ENCODE measurements at places on chromosomes 3 and 15. TPM values are rescaled to one million over a fixed set of nuclear protein-coding genes. Genes with fewer than 3 reads are reported as not detected.
A peak's percentile ranks its signal among the peaks of the same experiment; 100 is the strongest.

GRCh38 chr3:128409624-128410581 lies 56.8 kb downstream of the DNAJB8 start:
- DNase-seq, result no peak

DNA sequence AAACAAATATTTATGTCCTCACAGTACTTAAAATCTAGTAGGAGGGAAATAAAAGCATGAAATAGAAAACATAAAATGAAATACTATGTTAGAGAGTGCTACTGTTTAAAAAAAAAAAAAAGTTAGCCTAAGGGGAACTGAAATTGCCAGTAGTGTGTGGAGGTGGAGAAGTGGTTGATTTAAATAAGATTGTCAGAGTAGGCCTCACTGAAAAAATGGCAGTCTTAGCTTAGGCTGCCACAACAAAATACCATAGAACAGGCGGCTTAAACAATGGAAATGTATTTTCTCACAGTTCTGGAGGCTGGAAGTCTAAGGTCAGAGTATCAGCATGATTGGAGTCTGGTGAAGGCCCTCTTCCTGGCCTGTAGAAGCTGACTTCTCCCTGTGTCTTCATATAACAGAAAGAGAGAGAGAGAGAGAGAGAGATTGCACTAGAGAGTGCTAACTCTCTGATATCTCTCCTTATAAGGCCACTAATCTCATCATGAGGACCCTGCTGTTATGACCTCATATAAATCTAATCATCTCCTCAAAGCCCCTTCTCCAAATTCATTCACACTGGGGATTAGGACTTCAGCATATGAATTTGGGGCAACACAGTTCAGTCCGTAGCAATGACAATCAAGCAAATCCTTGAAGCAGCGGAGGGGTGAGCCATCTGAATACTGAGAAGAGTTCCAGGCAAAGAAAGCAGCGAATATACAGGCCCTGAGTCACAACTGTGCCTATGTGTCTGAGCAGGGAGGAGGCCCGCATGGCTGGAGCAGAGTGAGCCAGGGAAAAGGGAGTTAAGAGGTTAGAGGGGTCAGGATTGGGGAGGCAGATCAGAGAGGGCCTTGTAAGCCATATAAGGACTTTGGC lies 23.6 kb upstream of the LRRC34 start:
- no peak for DNase-seq

DNA sequence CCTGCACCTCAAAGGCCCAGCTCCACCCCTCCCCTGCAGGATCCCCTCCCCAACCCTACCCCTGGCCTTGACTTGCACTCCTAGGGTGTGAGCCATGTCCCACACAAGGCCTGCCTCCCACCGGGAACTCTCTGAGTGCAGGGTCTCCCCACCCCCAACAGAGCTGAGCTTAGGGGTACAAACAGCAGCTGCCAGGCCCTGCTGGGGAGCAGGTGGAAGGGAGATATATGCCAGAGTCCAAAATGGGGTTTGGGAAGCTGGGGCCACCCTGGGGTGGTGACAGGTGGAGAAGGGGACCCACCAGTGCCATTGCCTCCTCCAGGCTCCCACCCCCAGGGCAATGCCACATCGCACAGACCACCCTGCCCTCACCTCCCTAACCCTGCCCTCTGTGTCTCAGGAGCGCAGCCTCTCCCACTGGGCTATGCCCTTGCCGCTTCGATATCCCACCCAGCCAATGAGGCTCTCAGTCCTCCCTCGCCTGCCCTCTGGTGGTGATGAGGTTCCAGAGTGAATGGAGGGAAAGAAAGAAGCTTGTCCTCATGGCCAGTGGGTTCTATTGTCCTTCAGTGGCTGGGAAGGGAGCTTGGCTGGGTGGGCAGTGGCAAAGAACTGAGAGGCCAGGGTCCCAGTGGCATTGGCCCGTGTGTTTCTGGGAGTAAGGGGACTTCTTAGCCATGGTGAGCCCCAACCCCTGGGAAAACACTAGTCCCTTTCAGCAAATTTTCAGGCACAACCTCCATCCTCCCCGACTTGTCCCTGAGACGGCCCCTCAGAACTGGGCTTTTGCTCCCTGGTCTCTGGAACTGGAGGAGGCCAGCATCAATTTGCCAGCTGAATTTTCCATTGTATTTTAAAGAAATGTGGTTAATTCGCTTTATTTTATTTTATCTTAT lies 46.8 kb downstream of the CYP11A1 start:
- peak; percentile 68 for DNase-seq

DNA sequence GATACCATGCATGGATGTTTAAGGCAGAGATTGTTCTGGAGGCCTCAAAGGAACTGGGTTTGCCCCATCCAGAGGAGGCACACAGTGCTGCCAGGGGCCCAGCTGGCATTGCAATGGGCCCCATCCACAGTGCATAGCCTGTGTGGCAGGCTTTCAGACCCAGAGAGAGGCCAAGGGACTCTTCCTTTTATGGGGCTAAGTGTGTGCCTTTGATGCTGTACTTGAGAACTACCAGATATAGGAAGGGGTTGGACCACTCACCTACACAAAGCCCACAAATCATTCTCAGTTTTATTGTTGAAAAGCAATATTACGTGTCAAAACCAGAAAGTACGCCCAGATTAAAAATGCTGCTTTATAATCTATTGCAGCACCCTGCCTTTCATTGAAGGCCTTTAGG lies 134.9 kb downstream of the EPHB1 start:
- no peak for DNase-seq

- DNase-seq, result no peak
Measured at GRCh38 chr15:77064063-77064462, 6.8 kb downstream of the TSPAN3 start.

Gene ISL2
- total RNA-seq, result 0.44 TPM

Gene PLSCR1
- 266 TPM for total RNA-seq

- DNase-seq, result peak; percentile 89
Measured at GRCh38 chr3:132317229-132317948, at the start of gene ACP3. TSS of gene ACP3 (plus strand) at chr3:132317407. CDS start at chr3:132317457, 50 bp downstream.
